Stimulated activated CD4-positive, alpha-beta T cell treated with anti-CD3 and anti-CD28 coated beads, Interleukin-2, amount 100 ng/mL, for 48 hours (primary cell): ENCODE measurements at places on chromosomes 3 and 15.

GRCh38 chr3:148853076-148853475 lies 12.0 kb upstream of the CPA3 start:
- DNase-seq = no peak

GRCh38 chr15:42267286-42267685 lies 5.7 kb upstream of the GANC start:
- no peak for DNase-seq

DNA sequence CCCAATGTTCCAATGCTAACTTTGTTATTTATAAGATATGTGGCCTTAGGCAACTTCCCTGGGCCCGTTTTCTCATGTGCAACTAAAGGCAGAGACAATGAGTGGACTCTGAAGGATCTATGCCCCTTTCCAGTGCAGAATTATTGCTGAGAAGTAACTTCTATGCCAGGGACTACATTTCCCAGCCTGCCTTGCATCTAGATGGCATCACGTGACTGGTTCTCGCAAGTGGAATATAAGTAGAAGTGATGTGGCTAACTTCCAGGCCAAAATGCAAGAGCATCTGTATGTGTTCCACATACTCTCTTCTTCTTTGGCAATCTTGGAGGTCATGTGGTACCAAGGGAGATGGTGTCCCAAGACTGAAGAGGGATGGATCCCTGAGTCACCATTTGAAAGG lies 674.4 kb downstream of the NTRK3 start:
- DNase-seq = no peak

DNA sequence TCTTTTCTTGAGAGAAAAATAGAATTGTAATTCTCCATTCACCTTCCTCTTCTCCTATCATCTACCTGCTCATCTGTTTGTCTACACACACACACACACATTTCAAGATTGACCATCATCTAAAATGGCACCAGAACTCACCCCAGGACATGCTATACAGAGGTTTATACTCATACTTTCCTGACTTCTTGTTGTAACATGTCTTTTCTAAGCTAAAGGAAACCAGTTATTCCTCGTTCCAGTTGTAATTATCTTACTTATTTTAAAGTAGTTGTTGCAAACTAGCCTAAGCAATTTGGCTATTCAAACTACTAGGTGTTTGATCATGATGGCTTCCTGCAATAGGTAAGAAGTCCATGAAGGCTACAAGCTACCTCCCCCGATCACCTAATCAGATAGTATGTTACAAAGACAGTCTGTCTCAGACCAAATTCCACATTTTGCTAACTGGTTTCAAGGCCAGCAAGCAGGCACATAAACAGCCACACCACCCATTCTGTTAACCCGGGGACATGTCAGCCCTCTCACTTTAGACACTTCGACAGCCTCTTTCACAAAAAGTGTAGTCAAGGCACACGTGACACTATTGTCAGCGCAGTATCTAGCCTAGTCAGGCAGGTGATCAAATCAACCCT lies 189.7 kb downstream of the SHQ1 start:
- no peak for DNase-seq

GRCh38 chr15:95138604-95139270 lies 907.4 kb downstream of the MCTP2 start:
- no peak for DNase-seq

- DNase-seq = no peak
Measured at GRCh38 chr3:16912400-16913263, 27.9 kb downstream of the PLCL2 start.

GRCh38 chr15:25557926-25558325 lies 119.1 kb upstream of the UBE3A start:
- DNase-seq = no peak

GRCh38 chr3:98188545-98188944 lies 22.0 kb downstream of the OR5H15 start:
- no peak for DNase-seq

GRCh38 chr3:115644391-115644790 lies 21.1 kb downstream of the GAP43 start:
- DNase-seq = no peak

GRCh38 chr3:66409771-66410754 lies 90.8 kb downstream of the LRIG1 start:
- no peak for DNase-seq

- DNase-seq = no peak
Measured at GRCh38 chr3:102329066-102329465, 105.7 kb upstream of the ZPLD1 start.

- no peak for DNase-seq
Measured at GRCh38 chr3:128188956-128189355, 35.7 kb downstream of the EEFSEC start.
